ENCODE measurements at places on chromosomes 1 and 21.
A peak's percentile ranks its signal among the peaks of the same experiment; 100 is the strongest.

DNA sequence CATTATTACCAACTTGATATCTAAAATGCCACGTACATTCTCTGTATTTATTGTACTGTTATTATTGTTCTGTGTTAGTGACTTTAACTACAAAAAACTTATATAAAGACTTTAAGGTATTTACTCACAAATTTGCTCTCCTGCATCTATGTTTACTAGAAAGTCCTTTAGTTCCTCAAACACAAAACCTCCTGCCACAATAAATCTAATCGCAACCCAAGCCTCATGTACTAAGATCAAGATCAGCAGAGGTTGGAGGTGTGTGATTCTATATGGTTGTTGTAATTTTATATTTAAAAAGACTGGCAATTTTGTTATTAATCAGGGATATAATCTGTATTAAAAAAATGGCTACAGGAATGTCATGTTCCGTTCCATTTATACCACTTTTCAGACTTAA lies 68.6 kb downstream of the VAV3 start:
- DNase-seq: no peak

DNA sequence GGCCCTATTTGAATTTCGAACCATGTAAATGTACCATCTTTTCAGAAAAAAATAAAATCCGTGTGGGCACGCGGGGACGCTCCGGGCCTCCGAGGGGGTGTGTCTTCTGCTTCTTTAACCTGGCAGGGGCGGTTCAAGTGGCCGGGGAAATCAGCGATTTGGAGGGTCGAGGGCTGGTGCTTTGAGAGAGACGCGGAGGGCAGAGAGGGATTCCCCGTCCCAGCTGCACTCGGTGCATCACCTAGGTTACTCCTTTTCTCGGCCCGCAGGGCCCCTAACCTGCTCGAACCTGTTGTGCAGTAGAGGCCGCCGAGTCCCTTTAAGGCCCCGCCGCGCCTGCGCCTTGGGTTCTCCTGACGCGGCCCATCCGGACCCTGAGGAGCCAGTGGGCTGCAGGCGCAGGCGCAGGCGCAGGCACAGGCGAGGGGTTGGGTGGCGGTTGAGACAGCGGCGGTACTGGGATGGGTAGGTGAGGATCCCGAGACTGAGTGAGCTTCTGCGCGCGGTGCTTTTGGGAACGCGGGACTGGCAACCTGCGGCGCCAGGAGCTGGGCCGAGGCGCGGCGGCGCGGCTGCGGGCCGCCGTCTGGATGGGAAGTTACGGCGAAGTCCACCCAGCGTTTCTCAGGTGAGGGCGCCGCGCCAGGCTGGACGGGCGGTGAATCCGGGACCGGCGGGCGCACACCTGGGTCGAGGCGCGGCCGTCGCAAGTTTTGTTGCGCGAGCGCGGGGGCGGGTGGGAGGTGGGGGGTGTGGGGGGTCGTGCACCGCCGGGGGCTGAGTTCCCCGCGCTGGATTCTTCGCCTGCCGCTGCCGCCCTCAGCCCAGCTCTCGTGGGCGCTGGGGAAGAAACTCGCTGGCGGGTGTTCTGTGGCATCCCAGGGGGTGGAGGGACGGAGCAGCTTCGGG lies at the start of gene NBPF3:
Gene NBPF3 (plus strand): TSS at position 417 of the 909 bp plus-strand sequence. CDS start 4,950 bp downstream, outside the sequence.
- DNase-seq: peak; percentile 93

GRCh38 chr1:246587032-246587431 lies 20.8 kb downstream of the CNST start:
- DNase-seq: no peak

DNA sequence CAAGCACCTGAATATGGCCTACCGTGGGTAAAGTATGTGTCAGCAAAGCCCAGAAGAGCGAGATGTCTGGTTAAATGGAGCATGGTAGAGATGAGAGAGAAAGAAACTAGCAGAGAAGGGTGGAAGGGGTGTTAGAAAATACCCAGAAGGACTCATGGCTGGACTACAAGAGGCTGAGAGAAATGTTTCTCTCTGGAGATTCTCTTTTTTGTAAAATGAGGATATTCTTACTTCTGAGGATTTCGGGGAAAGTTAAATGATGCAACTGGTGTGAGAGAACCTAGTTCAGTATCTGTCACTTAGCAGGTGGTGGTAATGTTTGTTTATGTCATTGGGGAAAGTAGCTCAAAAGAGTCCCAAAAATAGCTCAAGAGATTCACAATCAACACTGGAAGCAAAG lies 7.2 kb upstream of the EPS15 start:
- DNase-seq: no peak

GRCh38 chr1:34425785-34426184 lies 249.1 kb downstream of the C1orf94 start:
- no peak for DNase-seq

GRCh38 chr1:108075055-108075454 lies 110.1 kb upstream of the VAV3 start:
- no peak for DNase-seq

- DNase-seq: no peak
These were observed 142.9 kb downstream of the DHRS3 start for GRCh38 chr1:12475101-12475500.

DNA sequence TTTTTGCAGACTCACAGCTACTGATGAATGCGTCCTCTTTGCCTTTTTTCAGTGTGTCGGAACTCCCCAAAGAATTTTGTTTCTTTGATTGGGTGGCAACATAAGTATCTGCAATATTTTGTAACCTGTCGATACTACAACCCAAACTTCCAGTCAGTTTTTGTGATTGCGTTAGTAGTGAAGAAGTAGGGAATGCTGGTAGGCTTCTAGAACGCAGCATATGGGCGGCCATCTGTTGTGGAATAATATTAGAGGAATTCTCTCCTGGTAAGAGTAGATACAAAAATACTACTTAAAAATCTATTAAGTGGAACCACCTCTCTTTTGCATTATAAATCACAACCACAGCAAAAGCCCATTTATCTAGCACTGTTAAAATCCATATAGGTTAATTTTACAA lies 107.4 kb downstream of the LYST start:
- DNase-seq: peak; percentile 91

GRCh38 chr1:11196945-11197344 lies 7.8 kb downstream of the ANGPTL7 start:
- no peak for DNase-seq

- no peak for DNase-seq
These were observed 13.7 kb downstream of the SELL start for GRCh38 chr1:169697755-169698154.

- no peak for DNase-seq
These were observed 8.0 kb upstream of the DISP3 start for GRCh38 chr1:11470912-11471311.

- DNase-seq: no peak
These were observed 24.7 kb upstream of the DMBX1 start for GRCh38 chr1:46464915-46465314.

DNA sequence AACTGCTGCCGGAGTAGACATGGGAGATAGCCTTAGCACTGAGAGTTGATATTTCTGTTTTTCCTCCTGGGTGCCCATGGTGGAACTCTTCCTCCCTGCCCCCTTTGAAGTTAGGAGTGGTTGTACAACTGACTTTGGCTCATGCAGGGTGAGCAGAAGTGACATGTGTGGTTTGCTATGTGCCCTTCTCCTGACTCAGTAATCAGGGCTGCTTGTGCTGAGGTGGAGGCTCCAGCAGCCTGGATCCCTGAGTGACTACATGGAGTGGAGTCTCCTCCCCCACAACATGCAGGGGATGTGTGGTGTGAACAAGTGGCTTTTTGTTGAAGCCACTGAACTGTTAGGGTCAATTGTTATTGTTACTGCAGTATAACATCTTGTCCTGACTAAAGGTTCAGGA lies 261.6 kb downstream of the CAMTA1 start:
- DNase-seq: no peak

GRCh38 chr1:110049801-110050601 lies 15.6 kb downstream of the STRIP1 start:
- DNase-seq: no peak

DNA sequence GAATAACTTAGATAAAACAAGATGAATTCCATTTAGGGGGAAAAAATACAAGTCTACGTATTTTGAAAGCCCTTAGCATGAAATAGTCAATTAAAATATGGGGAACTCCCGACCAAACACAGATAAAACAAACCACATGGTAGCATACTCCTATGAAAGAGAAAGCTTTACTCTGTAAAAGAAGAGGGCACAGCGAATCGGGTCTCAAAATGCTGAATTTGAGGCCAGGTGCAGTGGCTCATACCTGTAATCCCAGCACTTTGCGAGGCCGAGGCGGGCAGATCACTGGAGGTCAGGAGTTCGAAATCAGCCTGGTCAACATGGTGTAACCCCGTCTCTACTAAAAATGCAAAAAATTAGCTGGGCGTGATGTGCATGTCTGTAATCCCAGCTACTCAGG lies 116.9 kb upstream of the TIAM1 start:
- no peak for DNase-seq

DNA sequence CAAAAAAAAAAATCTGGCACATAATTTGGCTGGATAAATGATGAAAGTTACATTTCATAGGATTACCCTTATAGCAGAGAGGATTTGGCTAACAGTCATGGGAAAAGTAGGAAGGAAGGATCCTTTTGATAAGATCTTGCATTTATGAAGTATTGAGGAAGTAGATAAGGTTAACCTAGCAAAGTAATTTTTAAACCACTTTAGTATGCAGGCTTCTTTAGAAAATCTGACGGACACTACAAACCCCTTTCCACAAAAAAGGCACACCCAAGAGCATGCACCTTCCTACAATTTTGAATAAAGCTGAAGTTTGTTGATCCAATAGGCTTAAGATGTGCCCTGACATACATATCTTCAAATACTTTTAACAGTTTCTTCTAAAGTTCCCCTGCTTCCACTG lies 275.2 kb downstream of the GRIK1 start:
- DNase-seq: no peak

DNA sequence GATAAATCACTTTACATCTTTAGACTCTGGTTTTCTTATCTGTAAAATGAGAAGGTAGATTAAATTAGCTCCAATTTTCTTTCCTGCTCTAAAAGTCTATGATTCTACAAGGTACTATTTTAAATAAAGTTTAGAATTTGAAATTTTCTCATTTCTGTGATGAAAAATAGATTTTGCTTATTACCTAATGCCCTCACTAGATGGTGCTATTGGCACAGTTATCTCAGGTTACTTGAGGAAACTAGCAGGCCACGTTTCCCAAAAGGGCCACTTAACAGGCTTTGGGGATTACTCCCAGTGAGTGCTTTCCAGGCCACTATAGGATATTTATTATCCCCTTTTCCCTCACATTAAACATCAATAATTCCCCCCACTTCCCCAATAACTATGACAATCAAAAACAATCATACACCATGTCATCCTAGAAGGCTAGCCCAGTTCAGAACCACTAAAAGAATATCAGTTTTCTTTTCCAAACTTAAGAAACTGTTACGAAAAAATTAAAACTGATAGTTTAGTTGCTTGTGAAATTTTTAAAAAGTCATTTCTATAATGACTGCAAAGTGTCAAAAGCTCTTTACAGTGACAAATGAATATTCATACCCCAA lies 30.6 kb downstream of the OMA1 start:
- peak; percentile 74 for DNase-seq

DNA sequence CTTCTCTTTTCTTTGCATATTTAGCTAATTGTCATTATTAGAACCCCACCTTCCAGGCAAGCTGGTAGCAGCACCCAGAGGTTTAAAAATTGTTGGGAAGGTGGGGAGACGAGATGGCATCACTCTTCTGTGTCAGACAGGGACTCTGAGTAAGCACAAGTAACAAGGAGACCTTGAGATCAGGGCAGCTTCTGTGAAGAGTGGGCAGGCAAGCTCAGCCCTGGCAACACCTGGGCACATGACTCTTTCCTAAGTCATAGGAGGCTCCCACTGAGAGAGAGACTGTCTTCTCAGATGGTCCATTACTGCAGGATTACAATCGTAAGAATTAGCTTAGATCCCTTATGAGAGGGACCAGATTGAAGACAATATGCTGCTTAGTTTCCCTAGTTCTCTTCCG lies 183.5 kb downstream of the BRINP2 start:
- no peak for DNase-seq

DNA sequence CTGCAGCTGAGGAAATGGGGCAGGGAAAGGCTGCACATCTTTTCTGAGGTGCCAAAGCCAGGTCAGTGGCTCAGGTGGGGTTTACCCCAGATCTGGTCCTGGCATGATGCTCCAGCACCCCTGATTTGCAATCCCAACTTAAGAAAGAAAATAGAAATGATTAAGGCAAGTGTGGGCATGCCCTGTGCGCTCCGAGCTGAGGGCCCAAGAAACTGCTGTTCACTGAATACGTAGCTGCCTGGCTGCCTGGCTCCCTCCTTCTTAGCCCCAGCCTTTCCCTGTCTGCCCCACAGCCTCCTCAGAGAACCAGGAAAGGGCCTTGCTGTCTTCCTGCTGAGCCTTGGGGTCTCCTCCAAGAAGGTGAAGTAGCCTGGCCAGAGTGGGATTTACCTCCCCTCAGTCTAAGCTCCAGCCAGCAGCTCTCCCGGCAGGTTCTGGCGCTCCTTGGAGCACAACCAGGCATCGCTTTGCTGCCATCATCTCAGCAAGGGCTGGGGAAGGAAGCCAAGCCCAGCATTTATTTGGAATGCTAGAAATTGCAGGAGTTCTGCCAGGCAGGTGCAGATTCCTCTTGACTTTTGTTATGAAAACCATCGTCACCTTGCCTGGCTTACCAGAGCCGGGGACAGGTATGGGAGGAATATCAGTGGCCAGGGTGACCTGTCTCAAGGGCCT lies 51.3 kb upstream of the SELENON start:
- peak; percentile 98 for DNase-seq

GRCh38 chr1:11893907-11894251 lies 32.3 kb downstream of the KIAA2013 start:
- peak; percentile 45 for DNase-seq

GRCh38 chr1:6162773-6163172 lies 17.3 kb downstream of the CHD5 start:
- DNase-seq: peak; percentile 50

- no peak for DNase-seq
These were observed 40.6 kb downstream of the CAMTA1 start for GRCh38 chr1:6825828-6826227.

DNA sequence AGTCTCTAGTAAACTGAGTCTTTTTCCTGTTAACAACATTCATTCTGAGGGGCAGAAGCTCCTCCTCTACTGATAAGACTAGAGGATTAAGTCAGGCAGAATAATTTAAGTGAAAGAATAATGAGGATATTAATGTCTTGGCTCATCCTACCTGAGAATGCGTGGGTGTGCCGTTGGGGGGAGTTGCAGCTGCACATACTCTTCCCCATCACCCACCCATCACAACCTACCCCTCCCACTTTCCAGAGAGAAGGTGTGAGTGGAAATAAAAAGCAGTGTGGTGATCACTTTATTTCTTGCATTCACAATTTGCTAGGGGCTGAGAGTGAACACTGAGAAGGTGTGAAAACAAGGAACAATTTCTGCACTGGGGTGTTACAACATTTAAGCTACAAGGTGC lies 146.8 kb upstream of the MAGI3 start:
- DNase-seq: no peak

GRCh38 chr1:173393659-173394000 lies 83.5 kb upstream of the PRDX6 start:
- DNase-seq: no peak

DNA sequence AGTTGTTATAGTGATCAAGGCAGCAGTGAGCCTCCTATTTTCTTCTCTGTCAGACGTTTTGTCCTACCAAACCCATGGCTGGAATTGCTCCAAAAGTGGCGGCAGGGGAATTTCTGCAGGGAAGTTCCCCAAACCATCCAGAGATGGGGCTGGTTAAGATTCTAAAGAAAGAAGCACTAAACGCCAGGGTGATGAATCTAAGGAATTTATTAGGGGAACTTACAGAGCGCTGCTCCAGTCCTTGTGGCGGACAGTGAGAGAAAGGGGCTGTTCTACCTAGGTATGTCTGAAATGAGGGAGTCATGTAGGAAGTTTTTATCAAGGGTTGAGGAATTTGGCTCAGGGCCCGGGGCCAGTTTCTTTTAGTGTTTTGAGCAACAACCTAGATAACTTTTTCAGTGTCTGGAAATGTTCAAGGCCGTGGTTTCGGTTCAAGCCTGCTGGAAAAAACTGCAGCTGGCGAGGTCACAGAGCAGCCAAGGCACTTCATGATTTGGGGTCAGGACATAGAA lies 222.4 kb upstream of the B3GALT2 start:
- no peak for DNase-seq

Data from G401 (cell line).